RWPE1 (cell line): ENCODE measurements at places on chromosomes 13 and 19.

DNA sequence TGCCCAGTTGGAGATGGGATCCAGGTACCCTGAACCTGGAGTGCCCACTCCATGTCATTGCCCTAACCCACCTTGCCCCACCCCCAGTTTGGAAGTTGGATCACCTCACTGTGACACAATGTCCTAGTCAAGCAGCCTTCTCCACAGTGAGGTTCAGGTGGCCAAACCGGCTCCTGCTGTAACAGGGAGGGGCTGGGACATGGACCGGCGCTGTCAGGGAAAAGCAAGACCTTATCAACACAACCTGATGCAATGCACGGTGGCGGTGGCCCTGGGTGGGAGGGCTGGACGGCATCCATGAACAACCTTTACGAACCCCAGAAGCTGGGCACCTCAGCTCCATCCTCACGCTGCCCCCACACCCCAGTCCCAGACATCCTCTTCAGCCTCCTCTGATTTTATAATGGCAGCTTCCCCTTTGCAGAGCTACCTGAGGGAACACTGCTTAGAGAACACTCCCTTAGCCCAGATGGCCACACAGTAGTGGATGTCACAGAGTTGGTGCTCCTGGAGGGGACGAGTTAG, 1.6 kb upstream of the KRTDAP start:
- DNase-seq, result no peak

DNA sequence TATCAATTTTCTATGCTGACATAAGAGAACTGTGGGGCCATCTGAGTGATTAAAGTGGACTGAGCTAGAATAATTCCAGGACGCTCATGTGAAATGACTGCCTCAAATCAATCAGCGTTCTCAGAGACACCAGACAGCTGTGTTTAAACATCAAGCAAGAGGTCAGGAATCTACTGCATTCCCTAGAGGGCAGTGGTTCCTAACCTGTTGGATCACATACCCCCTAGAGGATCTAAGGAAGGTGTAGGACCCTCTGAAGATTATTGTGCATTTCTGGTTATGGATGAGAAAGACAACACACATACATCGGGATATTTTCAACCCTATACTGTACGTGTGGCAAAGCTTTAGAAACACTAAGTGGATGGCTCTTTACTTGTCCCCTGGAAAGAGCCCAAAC, 51.8 kb upstream of the FREM2 start:
- DNase-seq, result no peak

- no peak for DNase-seq
Observed at GRCh38 chr13:104597546-104598180, 1531.4 kb upstream of the SLC10A2 start.

DNA sequence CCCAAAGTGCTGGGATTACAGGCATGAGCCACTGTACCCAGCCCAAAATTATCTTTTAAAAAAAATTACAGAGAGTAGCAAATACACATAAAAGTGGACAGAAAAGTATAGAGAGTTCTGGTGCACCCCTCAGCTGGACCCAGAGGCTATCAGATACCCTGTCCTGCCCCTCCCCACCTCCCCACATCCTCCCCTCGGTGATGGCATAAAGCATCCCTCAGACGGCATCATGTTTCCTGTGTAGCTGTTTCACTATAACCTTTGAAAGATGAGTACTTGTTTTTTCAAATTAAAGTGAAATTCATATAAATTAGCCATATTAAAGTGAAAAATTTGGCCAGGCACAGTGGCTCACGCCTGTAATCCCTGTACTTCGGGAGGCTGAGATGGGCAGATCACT, 20.1 kb downstream of the SLC27A1 start:
- DNase-seq, result no peak

GRCh38 chr19:10983026-10983425, 22.2 kb downstream of the SMARCA4 start:
- DNase-seq, result no peak

GRCh38 chr13:33284031-33284430, 1.5 kb downstream of the STARD13 start:
- DNase-seq, result no peak

DNA sequence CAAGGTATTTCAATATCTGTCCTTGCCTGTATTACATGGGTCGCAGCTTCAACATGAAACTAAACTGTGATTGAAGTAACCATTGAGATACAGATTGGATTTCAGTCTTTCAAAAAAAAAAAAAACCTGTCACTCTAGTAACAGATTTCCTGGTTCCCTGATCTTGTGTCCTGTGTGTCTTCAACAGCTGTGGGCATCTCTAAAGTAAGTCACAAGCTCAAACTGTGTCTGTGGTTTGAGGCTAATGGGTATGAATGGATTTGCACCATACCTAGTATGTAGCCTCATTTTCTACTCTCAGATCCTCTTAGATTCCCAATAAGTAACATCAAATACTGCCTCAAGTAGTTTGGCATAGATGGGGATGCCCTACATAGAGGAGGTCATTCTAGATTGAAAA, 300.1 kb downstream of the COG6 start:
- no peak for DNase-seq

- no peak for DNase-seq
Observed at GRCh38 chr19:3338541-3339181, 27.7 kb upstream of the NFIC start.

DNA sequence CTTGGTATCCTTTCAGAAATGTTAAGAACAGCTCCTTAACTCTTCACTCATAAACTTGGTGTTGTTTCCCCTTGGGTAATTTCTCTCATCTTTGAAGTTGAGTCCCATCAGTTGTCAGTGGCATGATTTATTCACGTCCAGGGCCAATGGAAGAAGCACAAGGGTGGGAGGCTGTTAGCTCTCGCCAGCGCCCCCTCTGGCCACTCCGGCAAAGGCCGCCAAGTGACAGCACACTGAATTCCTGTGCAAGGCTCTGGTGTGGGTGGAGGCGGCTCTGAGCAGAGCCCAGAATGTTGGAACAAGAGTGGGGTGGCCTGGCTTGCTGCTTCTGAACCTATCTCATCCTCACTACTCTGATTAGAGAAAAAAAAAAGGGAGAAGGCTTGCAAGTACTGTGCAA, 13.1 kb upstream of the MEDAG start:
- DNase-seq, result no peak

GRCh38 chr19:45972081-45972946, 1.4 kb downstream of the NOVA2 start:
- DNase-seq, result no peak

DNA sequence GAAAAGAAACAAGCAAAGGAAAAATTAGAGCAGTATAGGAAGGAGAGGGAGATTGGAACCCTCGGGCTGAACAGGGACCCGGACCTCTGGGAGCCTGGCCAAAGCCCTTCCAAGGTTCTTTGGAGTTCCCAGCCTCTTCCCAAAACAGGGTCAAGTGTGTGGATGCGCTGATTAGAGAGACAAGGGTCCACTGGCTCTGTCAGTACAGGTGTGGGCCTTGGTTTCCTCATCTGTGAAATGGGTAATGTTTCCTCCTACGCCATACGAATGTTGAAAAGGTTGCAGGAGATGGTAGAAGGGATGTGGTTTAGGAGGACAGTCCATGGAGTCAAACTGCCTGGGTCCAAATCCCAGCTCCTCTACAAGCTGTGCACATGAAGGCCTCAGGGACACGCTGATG, 2.1 kb upstream of the SYCN start:
- DNase-seq, result no peak

GRCh38 chr19:13841962-13842290, 35.0 kb upstream of the NANOS3 start:
- no peak for DNase-seq

- no peak for DNase-seq
Observed at GRCh38 chr13:75554464-75554863, 4.9 kb downstream of the UCHL3 start.

- no peak for DNase-seq
Observed at GRCh38 chr13:112719556-112719955, 29.7 kb downstream of the ATP11A start.

GRCh38 chr19:12675940-12676339, 5.7 kb downstream of the DHPS start:
- DNase-seq, result no peak

GRCh38 chr13:113374511-113375175, 10.7 kb upstream of the GRTP1 start:
- no peak for DNase-seq

DNA sequence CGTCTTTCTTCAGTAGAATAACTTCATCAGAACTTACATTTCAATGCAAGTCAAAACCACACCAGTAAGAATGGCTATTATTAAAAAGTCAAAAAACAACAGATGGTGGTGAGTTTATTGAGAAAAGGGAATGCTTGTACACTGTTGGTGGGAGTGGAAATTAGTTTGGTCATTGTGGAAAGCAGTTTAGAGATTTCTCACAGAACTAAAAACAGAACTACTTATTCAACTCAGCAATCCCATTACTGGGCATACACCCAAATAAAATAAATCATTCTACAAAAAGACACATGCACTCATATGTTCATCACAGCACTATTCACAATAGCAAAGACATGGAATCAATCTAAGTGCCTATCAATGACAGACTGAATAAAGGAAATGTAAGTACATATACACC, 231.2 kb downstream of the NHLRC3 start:
- DNase-seq, result no peak

DNA sequence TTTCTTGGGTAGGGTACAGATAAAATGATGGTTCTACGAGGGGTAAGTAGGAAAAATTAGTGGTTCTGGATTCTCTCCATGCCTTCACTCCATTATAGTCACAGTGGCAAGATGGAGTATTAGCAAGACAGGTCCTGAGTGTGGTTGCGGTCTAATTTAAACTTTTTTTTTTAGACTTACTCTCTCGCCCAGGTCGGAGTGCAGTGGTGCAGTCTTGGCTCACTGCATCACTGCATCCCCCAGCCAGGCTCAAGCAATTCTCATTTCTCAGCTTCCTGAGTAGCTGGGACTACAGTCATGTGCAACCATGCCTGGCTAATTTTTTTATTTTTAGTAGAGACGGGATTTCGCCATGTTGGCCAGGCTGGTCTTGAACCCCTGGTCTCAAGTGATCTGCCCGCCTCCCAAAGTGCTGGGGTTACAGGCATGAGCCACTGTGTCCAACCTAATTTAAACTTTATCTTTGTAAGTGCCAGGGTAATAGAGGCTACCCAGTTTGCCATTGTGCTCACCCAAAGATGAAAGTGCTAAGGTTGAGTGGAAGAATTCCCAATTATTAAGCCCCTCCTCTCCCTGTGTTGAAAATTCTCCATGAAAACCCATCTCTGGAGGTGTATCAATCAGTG, 135.6 kb downstream of the TM9SF2 start:
- DNase-seq, result no peak

DNA sequence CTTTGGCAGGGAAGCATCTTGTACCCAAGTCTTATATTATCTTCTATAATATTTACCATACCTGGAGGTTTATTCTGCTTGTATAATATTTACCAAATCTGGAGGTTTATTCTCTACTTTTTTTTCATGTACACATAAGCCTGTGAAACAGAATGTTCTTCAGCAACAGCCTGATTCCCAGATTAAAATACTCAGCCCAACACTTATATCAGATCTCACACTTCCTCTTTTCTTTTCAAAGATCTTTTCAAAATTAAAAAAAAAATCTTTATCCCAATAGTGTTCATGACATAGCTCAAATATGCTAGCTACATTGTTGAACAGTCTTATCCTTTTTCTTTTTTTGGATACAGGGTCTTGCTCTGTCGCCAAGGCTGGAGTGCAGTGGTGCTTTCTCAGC, 300.7 kb downstream of the LMO7 start:
- DNase-seq, result no peak

DNA sequence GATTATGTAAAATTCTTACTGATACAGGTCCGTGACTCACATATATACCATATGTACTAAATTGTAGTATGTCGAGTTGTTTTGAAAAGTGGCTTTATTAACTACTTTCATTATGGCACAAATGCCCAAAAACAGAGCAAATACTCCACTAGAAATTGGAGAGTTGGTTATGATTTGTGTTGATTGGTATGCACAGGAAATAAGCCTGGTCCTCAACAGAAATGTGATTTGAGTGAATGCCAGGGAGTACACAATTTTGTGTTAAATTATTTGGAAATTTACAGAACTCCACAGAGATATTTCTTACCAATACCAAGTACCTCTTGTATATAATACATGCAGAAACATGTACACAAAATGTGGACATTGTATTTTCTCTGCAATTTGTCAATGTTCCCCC, 676.7 kb downstream of the PCDH9 start:
- no peak for DNase-seq

DNA sequence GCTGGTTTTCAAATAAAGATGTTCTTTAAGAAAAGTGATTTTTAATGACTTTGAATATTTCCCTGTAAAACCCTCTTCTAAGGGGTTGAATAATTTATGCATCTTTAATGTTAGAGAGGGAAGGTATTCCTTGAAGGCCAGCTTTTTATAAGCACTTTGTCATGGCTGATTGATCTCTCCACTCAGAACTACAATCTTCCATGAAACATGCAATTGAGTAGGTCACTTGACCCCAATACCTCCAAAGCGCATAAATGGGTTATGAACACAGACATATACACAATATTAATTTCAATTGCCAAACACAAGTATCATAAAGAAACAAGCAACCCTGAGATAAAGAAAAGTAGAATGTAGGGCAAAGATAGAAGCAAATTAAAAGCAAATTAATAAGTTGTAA, 359.9 kb downstream of the MTUS2 start:
- DNase-seq, result no peak

DNA sequence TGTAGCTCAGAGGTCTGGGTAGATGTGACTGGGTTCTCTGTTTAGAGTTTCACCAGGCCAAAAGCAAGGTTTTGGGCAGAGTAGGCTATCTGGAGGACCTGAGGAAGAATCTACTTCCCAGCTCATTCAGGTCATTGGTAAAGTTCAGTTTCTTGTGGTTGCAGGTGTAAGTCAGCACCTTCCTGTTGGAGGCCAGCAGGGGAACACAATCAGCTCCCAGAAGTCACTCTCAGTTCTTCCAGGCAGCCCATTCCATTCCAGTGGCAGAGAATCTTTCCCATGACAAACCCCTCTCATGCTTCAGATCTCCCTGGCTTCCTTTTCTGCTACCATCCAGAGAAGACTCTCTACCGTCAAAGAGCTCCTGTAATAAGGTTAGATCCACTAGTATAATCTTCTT, 176.2 kb upstream of the UFM1 start:
- DNase-seq, result no peak

GRCh38 chr13:112240076-112240475, 136.1 kb upstream of the SPACA7 start:
- DNase-seq, result no peak
